ENCODE measurements at places on chromosomes 7 and 10.

DNA sequence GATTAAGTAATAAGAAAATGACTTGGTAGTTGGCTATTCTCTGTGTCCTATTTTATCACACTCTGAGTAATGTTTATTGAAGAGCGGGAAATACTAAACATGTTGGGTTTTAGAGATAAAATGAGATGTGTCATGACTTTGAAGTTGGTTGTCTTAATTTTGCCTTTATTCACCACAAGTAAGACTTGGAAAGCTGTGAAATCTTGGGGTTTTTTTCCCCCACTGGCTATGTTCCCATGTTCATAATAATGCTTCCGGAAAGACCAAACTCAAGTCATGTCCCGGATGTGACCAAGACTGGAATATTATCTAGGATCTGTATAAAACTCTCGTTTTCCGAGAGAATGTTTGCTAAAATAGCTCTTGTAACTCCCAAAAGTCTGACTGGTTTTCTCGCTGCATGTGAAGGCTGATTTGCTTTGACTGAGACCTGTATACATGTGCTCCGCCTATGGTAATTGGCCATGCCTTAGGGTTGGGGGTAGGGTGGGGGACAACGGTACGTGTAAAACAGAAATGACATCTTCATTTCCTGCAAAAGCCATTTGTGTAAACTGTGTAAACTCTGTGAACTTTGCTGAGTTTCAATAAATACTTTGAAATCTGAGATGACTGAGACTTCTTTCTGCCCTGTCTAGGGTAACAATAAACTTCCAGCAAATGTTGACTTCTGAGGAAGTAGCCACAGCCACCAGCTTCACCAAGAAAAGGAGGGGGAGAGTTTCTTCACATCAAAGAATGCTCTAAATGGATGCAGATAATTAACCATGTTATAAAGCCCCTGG is 169.6 kb downstream of the ZNF365 start:
- no peak overlapping the region for H3K4me3 ChIP-seq
- no peaks in the 10 kb centered on the region for H3K36me3 ChIP-seq
- no peak overlapping the region for H3K27ac ChIP-seq
- no peak for DNase-seq
- H3K27me3 ChIP-seq = no peaks in the 10 kb centered on the region

DNA sequence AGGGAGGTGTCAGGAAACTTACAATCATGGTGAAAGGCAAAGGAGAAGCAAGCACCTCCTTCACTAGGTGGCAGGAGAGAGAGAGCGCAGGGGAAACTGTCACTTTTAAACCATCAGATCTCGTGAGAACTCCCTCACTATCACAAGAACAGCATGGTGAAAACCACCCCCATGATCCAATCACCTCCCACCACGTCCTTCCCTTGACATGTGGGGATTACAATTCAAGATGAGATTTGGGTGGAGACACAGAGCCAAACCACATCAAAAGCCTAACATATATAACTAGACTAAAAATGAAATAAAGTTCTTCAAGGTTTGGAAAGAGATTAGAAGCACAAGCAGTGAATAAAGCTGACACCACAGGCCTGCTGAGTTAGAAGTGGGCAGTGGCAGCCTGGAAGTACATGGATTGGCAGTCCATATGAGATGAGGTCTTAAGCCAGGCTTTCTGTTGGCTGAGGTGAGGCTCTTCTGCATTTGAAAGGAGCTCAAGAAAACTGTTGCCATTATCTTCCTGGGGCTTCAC is 96.4 kb upstream of the MDFIC start:
- H3K4me3 ChIP-seq = no peak overlapping the region
- H3K4me1 ChIP-seq = no peaks in the 10 kb centered on the region
- H3K27me3 ChIP-seq = no peaks in the 10 kb centered on the region
- no peak for DNase-seq
- H3K36me3 ChIP-seq = no peaks in the 10 kb centered on the region

DNA sequence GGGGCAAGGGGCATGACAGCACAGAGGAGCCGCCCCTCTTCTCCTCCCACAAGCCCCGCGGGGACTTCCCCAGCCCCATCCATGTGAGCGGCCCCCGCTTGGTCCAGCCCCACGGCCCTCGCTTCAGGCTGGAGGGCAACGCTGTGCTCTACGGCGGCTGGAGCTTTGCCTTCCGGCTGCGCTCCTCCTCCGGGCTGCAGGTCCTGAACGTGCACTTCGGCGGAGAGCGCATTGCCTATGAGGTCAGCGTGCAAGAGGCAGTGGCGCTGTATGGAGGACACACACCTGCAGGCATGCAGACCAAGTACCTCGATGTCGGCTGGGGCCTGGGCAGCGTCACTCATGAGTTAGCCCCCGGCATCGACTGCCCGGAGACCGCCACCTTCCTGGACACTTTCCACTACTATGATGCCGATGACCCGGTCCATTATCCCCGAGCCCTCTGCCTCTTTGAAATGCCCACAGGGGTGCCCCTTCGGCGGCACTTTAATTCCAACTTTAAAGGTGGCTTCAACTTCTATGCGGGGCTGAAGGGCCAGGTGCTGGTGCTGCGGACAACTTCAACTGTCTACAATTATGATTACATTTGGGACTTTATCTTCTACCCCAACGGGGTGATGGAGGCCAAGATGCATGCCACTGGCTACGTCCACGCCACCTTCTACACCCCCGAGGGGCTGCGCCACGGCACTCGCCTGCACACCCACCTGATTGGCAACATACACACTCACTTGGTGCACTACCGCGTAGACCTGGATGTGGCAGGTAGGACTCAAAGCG is 5.1 kb downstream of the AOC1 start:
- H3K27me3 ChIP-seq = peaks cover 6% of the 10 kb centered on the region
- no peak overlapping the region for H3K4me3 ChIP-seq
- H3K27ac ChIP-seq = no peak overlapping the region
- peaks cover 2% of the 10 kb centered on the region for H3K4me1 ChIP-seq
- no peak for DNase-seq

DNA sequence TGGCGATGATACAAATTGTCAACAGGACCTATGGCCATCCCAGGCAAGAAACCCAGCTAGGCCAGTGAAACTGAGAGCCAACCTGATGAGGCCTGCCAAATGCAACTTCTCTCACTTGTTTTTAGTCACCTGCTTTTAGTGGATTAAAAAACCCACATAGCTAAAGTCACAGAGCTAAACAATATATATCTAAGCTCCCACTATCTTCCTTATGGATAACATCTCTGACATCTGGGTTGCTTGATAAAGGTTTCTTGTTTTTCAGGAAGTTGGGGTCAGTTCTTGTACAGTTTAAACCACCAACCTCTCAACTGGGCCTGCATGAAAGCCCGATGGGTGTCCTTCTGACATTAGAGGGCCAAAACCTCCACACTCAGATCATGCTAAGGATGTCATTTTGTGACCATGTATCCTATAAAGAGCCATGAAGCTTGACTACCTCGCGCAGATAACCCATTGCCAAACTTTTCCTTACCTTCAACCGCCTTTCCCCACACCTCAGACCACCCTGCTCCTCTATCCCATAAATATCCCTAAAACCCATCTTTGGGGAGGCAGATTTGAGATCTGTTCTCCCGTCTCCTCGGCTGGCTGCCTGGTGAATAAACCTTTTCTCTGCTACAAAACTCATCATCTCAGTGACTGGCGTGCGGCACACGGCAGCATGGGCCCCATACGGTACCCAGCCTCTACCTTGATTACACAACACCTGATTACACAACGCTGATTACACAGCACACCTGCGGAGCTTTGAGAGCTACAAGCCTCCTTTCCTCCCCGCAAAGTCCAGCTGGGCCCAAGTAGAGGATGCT is 797 bp upstream of the STMP1 start:
- H3K4me1 ChIP-seq = peaks cover 16% of the 10 kb centered on the region
- peak overlapping the region; percentile 91 for H3K4me3 ChIP-seq
- H3K36me3 ChIP-seq = peaks cover 3% of the 10 kb centered on the region
- H3K27ac ChIP-seq = peak overlapping the region; percentile 93

All from muscle of leg (tissue), 16 donors.